Cardiac fibroblast (primary cell): ENCODE measurements at places on chromosomes 3 and 15.

DNA sequence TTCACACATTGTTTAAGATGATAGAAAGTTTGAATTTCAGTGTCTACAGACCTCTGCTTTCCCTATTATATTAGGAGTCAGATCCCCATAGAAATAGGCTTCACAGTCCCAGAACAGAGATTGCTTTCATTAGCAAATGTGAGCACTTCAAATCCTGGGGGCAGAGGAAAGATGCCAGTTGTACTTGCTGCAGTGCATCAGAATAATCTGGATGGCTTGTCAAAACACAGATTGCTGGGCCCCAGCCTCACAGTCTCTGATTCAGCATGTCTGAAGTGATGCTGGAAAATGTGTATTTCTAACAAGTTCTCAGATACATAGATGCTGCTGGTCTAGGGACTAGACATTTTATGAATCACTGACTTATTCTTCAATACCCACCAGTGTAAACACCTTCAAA, 375.2 kb downstream of the FGF12 start:
- no peak for DNase-seq

- peak; percentile 100 for DNase-seq
Measured at GRCh38 chr15:45456212-45457106, 66.1 kb downstream of the SLC30A4 start.

- DNase-seq: no peak
Measured at GRCh38 chr3:151412989-151413388, 28.4 kb upstream of the P2RY12 start.

DNA sequence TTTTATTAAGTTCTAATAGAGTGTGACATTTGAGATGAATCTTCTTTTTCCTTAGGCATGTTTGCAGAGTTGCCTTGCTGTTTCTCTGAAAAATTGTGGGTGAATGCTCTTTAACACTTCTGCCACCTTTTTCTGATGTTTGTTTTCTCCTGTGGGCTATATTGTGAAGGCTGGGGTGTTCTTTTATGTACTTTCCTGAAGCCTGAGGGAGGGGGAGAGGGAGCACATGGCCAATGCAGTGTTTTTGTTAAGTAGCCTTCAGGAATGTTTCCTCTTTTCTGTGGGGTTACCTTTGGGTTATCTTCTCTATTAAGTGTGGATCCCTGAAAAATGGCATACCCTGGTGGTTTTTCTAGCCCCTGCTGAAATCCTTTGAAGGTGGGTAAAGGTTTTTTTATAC, 50.2 kb downstream of the CMC1 start:
- DNase-seq: no peak

GRCh38 chr3:194447161-194447560, 39.6 kb downstream of the ATP13A3 start:
- DNase-seq: no peak

DNA sequence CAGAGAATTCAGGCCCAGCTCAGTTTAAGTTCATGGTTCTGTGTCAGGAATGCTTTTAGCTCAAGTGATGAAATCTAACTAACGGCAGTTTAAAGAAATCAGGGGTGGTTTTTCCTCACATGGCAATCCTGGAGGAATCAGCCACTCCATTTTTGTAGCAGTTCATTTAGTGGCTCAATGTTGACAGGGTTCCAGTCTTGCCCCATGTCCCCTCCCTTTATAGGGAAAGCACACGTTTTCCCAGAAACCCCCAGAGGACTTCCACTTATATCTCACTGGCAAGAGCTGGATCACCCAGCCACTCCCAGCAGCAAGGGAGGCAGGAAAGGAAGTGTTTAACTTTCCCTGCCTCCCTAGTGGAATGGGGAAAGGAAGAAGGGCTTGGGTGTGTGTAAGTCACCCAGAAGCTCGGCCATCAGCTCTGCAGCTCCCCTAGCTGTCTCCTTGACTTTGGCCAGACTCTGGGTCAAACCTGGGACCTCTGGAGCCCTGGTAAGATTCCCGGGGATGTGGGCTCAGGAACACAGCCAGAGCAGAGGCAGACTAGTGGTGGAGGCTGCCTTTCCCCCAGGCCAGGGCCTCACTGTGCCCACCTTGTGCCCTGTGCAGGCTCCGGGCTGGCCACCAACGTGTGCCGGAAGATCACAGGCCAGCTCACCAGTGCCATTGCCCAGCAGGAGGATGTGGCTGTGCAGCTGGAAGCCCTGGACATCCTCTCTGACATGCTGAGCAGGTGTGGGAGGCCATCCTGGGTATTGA, 11.3 kb downstream of the CAND2 start:
- DNase-seq: no peak
